Activated CD4-positive, alpha-beta memory T cell treated with anti-CD3 and anti-CD28 coated beads for 36 hours (primary cell): ENCODE measurements at places on chromosomes 11 and 22. TPM values are rescaled to one million over a fixed set of nuclear protein-coding genes. Genes with fewer than 3 reads are reported as not detected.

The C11orf16 gene
- not detected for total RNA-seq

The TECTA gene
- 0.19 TPM for total RNA-seq

- H3K27ac ChIP-seq, result no peak overlapping the region
- peaks cover 6% of the 10 kb centered on the region for H3K4me1 ChIP-seq
- no peaks in the 10 kb centered on the region for H3K36me3 ChIP-seq
- no peak for DNase-seq
- no peaks in the 10 kb centered on the region for H3K27me3 ChIP-seq
Observed at GRCh38 chr11:62438641-62439040, 19.8 kb downstream of the SCGB1A1 start.

DNA sequence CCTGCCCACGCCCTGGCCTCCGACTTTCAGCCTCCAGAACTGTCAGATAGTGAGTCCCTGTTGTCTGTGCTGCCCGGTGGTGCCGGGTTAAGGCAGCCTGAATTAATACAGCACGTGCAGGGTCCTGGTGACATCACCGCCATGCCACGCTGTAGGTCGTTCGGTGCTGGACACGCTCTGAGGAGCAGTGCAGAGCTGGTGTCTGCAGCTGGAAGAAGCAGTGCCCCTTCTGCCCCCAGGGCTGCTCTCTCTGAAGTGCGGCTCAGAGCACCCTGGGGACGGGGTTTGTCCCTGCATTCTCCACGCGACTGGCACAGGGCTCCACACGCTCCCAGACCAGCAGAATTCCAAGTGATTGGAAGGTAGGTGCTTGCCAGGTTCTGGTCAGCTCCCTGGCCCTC, 831.5 kb downstream of the TBC1D22A start:
- H3K36me3 ChIP-seq, result no peaks in the 10 kb centered on the region
- no peak overlapping the region for H3K27ac ChIP-seq
- no peaks in the 10 kb centered on the region for H3K4me1 ChIP-seq
- no peak overlapping the region for H3K4me3 ChIP-seq

DNA sequence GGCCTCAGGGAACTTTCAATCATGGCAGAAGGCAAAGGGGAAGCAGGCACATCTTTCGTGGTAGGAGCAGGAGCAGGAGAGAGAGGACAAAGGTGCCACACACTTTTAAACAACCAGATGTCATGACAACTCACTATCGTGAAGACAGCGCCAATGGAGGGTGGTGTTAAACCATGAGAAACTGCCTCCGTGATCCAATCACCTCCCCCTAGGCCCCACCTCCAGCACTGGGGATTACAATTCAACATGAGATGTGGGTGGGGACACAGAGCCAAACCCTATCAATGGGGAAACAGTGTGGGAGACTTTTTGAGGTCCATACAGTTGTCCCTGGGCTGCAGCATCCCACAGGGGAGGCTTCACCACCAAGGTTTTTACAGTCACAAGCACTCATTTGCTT, 41.9 kb upstream of the CFAP300 start:
- no peak for DNase-seq
- H3K36me3 ChIP-seq, result no peaks in the 10 kb centered on the region
- peaks cover 6% of the 10 kb centered on the region for H3K4me1 ChIP-seq
- no peak overlapping the region for H3K4me3 ChIP-seq
